ENCODE measurements at places on chromosomes 5 and 9. TPM values are rescaled to one million over a fixed set of nuclear protein-coding genes. Genes with fewer than 3 reads are reported as not detected.

SLC36A3 gene
- total RNA-seq = not detected

TSLP gene
- total RNA-seq = not detected

SLC34A3 gene
- total RNA-seq = 0.28 TPM

SOHLH1 gene
- total RNA-seq = not detected

PCDHGA5 gene
- total RNA-seq = 0.14 TPM

ADAMTS13 gene
- total RNA-seq = 0.48 TPM

CDC20B gene
- total RNA-seq = 0.09 TPM

NRG2 gene
- total RNA-seq = 2.0 TPM

PTGDS gene
- total RNA-seq = not detected

CARD6 gene
- 3.1 TPM for total RNA-seq

CCDC152 gene
- not detected for total RNA-seq

CDHR2 gene
- 0.19 TPM for total RNA-seq

SEMA6A gene
- 0.10 TPM for total RNA-seq

PCDHB6 gene
- total RNA-seq = 1.1 TPM

CSNK1G3 gene
- 17.9 TPM for total RNA-seq

FAF2 gene
- 44.1 TPM for total RNA-seq

TXNDC8 gene
- not detected for total RNA-seq

SLCO6A1 gene
- not detected for total RNA-seq

FOXD4L6 gene
- not detected for total RNA-seq

ATOSB gene
- total RNA-seq = 11.1 TPM

MRPS30 gene
- total RNA-seq = 36.1 TPM

PRDM9 gene
- total RNA-seq = not detected

CCIN gene
- 0.08 TPM for total RNA-seq

LECT2 gene
- total RNA-seq = not detected

RAB3C gene
- not detected for total RNA-seq

WWC1 gene
- 88.3 TPM for total RNA-seq

ZNG1F gene
- total RNA-seq = 20.1 TPM

All from A549 treated with Mapracorat at 1 μM for 4 hours (cell line).